ENCODE measurements at places on chromosomes 12 and 14.

DNA sequence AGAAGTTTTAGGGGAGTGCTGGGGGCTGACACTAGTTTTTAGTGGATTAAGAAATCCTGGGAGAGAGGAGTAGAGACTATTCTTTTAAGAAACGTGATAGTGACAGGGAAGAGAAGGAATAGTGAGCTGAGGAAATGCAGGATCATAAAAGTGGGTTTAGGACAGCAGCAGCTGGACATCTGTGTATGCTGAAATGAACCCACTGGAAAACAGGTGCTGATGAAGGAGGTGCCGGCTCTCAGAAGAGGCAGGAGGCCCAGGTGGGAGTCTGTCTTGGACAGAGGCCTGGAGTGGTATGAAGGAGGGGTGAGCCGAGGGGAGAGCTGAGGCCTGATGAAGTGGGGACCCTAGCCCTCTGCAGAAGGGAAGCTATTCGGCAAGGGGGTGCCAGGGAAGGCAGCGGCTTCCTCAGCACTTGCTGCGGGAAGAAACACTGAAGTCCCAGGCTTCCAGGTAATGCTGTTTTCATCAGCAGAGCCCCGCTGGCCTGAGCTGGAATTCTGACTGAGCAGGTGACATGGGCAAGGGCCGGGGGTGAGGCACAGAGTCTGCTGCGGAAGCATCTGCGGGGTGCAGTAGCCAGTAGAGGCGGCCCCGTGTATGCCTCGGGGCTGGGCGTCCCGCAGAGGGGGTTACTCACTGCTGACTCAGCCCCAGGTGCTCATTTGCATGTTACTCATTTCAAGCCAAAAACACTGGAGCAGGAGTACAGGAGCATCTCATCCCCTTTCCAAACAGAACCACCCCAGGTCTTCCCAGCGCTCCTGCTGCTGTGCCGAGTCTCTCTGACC lies 89.7 kb downstream of the TMCC3 start:
- DNase-seq, result no peak

DNA sequence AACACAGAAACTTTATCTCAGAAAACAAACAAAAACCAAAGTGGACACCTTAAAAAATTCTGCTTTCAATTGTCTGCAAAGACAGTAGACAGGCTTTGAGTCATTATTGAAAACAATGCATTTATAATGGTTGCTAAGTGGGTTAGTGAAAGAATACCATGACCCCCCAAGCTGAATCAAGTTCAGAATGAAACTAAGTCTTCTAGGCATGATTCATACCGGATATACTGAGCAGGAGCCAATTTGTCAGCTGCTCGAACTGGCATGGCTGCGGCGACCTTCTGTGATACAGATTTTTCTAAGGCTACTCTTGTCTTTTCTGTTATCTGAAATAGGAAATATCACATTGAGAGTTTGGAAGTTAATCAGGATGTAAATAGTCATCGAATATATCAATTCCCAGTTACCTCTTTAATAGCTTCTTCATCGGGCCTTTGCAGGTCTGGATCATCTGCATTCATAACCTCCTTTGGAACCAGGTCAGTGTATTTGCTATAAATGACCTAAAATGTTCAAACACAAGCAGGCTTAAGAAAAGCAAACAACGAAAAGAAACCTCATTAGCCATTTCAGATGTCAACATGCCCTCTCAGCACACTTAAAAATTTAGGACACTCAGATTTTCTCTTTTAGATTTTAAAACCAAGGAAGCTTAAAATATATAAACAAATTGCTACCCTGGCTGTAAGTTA lies 22.3 kb downstream of the SNW1 start:
- DNase-seq, result no peak

GRCh38 chr12:48936379-48936979 lies 11.2 kb upstream of the FKBP11 start:
- peak; percentile 78 for DNase-seq

- no peak for DNase-seq
Observed at GRCh38 chr12:103331643-103332042, 164.1 kb downstream of the C12orf42 start.

DNA sequence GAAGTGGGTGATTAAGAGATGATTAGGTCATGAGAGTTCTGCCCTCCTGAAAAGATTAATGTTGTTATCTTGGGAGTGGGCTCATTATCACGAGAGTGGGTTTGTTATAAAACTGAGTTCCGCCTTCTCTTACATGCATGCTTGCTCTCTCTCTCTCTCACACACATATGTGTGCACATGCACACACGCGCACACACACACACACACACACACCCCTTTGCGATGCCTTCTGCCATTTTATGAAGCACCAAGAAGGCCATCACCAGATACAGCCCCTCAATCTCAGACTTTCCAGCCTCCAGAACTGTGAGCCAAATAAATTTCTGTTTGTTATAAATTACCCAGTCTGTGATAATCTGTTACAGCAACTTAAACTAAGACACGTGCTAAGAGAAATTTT lies 5.7 kb upstream of the SLC41A2 start:
- no peak for DNase-seq

- DNase-seq, result no peak
Observed at GRCh38 chr14:64201296-64201695, 92.9 kb downstream of the ESR2 start.

GRCh38 chr12:4742416-4742970 lies 22.3 kb downstream of the GALNT8 start:
- no peak for DNase-seq

- no peak for DNase-seq
Observed at GRCh38 chr12:19222558-19222957, 93.0 kb downstream of the PLEKHA5 start.

GRCh38 chr14:57998766-57999165 lies 132.9 kb upstream of the SLC35F4 start:
- DNase-seq, result no peak

Measured in activated CD8-positive, alpha-beta memory T cell treated with anti-CD3 and anti-CD28 coated beads for 1 hour (primary cell).